Caki2 (cell line): ENCODE measurements at places on chromosomes 2 and 18. TPM values are rescaled to one million over a fixed set of nuclear protein-coding genes. Genes with fewer than 3 reads are reported as not detected.

GPBAR1 gene
- 0.12 TPM in 1 of 2 replicates, not detected in the other for total RNA-seq

MYO7B gene
- not detected in 2 replicates for total RNA-seq

DNA sequence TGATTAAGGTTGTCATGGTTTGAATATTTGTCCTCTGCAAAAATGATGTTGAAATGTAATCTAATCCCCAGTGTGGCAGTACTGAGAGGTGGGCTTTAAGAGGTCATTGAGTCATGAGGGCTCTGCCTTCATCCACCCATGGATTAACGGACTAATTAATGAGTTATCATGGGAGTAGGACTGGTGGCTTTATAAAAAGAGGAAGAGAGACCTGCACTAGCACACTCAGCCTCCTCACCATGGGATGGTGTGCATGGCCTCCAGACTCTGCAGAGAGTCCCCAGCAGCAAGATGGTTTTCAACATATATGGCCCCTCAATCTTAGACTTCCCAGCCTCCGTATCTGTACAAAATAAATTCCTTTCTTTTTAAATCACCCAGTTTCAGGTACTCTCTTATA lies 41.0 kb downstream of the DTNB start:
- no peak for DNase-seq

DNA sequence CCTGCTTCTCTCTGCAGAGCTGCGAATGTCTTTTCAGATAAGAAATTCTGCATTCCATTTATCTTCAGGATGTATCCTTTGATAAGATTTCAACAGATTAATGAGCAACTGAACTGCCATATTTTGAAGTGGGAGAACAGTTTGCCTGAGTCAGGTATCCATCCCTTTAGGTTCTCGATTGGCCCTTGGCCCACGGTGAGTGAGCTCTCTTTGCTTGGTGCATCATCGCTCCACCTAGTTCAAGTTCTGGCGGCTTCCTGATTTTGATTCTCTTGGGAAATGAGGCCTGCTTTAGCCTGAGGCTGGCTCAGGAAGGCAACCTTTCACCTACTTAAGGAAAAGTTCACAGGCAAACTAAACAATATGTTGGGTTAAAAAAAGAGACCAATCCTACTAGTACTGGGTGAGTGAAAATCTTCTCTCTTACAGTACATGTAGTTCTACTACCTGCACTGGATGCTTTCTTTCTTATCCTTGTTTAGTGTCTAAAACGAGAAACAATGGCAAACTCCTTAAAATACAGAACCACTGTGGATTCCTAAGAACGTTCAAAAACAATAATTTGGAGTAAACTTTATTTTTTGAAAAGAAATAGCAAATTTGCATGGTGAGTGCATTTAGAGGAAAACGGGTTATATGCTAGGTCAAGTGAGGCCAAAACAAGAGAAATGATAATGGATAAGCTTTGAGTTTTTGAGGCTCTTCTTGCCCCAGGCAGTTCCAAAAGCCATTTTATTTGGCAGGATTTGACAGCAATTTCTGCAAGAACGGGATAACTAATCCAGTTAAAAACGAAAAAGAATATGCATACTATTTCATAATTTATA lies 837 bp upstream of the ACSL3 start:
- DNase-seq: peak; percentile 79

FAM124B gene
- total RNA-seq: not detected in 2 replicates

MAP2 gene
- total RNA-seq: 50.1 and 82.0 TPM in 2 replicates

- DNase-seq: no peak
Observed at GRCh38 chr2:36516136-36516870, 81.7 kb downstream of the FEZ2 start.

UGT1A3 gene
- 0.78 TPM in 1 of 2 replicates, not detected in the other for total RNA-seq

PSTPIP2 gene
- total RNA-seq: not detected in 2 replicates

- DNase-seq: no peak
Observed at GRCh38 chr2:99802734-99803133, 312.9 kb upstream of the REV1 start.

DNA sequence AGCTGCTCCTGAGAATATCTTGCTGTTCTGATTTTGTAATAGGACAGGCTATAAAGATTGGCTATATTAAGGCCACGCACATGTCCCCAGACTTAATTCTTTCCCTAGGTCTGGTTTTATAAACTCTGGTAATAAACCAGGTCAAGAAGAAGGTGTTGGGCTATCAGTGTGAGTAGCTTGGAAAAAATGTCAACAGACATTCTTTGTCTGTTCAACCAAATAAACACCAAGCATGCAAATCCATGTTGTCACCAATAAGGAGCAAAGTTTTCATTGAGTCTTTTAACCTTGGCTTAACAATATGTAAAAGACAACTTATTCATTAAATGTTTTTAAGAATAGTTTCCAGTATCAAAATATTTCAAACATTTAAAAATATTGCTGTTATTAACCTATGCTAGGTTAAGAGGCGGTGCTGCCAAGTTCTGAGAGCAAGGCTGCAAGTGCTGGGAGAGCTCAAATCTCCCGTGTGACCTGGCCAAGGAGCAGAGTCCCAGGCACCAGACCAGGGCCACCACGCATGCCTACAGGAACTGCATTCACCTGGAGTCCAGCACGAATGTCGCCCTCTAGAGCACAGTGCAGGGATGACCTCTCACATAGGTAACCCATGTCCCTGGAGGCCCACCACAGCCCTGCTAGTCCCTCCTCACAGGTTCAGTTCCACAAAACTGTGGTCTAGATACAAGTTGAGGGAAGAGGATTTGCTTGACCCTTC lies 120.5 kb upstream of the POU3F3 start:
- DNase-seq: no peak

- DNase-seq: no peak
Observed at GRCh38 chr2:219527076-219527394, 12.8 kb downstream of the ASIC4 start.

GRCh38 chr18:52499016-52499415 lies 159.0 kb downstream of the DCC start:
- peak; percentile 63 for DNase-seq

DNA sequence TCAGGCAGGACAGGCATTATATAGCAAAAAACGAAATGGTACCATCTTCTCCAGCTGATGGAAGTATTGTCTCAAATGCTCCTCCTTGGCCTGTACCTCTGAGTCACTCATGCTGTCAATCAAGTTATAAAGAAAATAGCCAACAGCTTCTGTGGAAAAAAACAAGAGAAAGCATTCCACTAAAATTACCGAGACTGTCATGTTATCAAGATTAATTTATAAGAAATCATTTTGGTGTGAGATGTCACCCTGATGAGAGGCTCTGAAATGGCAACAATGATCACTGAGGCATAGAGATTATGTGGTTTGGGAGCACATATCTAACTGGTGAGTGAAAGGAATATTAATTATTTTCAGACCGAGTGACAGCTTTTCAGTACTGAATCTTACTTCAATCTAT lies 47.4 kb downstream of the LRPPRC start:
- peak; percentile 88 for DNase-seq

DNA sequence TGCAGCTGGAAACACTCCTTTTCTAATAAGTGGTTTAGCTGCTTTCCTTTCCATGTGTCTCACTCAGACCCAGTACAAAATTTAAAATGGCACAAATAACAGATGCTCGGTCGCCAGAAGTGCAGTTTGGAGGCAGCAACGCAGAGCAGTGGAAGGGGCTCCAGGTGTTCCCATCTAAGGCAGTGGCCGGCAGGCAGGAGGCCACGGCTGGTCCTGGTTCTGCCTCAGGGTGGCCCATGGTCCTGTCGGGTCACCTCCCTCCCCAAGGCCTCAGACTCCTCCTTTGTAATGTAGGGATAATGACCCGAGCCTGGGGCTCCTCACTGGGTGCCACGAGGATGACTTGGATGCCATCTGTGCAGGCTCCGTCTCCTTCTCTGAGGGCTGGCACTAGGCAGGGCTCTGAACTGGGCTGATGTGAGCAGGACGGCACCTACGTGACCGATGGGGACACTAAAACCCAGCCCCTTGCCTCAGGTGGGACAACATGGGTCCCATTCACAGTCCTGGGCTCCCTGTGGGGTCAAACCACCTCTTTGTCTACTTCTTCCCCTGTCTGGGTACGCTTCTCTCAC lies 80.9 kb upstream of the SLC66A3 start:
- DNase-seq: no peak

DNA sequence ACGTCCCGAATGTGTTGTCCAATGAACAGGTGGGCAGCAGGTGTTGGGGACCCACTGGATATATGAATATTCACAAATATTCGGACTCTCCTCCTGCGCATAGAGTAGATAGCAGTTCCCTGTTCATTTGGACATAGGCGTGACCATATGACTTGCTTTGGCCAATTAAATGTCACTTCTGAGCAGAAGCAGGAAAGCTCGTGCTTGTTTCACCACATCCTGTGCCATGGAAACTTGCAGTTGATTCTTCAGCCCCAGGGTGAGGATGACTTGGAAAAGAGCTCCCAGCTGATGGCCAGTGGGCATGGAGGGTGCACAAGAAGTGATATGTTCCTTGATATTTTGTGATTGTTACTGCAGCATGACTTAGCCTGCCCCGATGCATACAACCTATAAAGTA lies 52.6 kb downstream of the PTPRM start:
- no peak for DNase-seq

- no peak for DNase-seq
Observed at GRCh38 chr2:143629340-143629739, 500.1 kb downstream of the ARHGAP15 start.

GRCh38 chr2:74653985-74654882 lies at the start of gene SEMA4F:
TSS of gene SEMA4F (plus strand) at chr2:74654247. CDS start at chr2:74654377, 130 bp downstream.
- peak; percentile 99 for DNase-seq

LANCL1 gene
- 42.3 and 44.6 TPM in 2 replicates for total RNA-seq

POU3F3 gene
- total RNA-seq: 48.8 and 57.1 TPM in 2 replicates

- peak; percentile 39 for DNase-seq
Observed at GRCh38 chr18:76491776-76492668, 3.0 kb downstream of the ZNF516 start.

TMSB10 gene
- 11,384 and 12,769 TPM in 2 replicates for total RNA-seq

- peak; percentile 13 for DNase-seq
Observed at GRCh38 chr2:54503192-54503591, 47.1 kb downstream of the SPTBN1 start.

CCDC150 gene
- total RNA-seq: 4.9 and 23.5 TPM in 2 replicates

AKAIN1 gene
- total RNA-seq: not detected in 2 replicates

GRCh38 chr2:64462171-64462570 lies 8.2 kb downstream of the LGALSL start:
- no peak for DNase-seq

DNA sequence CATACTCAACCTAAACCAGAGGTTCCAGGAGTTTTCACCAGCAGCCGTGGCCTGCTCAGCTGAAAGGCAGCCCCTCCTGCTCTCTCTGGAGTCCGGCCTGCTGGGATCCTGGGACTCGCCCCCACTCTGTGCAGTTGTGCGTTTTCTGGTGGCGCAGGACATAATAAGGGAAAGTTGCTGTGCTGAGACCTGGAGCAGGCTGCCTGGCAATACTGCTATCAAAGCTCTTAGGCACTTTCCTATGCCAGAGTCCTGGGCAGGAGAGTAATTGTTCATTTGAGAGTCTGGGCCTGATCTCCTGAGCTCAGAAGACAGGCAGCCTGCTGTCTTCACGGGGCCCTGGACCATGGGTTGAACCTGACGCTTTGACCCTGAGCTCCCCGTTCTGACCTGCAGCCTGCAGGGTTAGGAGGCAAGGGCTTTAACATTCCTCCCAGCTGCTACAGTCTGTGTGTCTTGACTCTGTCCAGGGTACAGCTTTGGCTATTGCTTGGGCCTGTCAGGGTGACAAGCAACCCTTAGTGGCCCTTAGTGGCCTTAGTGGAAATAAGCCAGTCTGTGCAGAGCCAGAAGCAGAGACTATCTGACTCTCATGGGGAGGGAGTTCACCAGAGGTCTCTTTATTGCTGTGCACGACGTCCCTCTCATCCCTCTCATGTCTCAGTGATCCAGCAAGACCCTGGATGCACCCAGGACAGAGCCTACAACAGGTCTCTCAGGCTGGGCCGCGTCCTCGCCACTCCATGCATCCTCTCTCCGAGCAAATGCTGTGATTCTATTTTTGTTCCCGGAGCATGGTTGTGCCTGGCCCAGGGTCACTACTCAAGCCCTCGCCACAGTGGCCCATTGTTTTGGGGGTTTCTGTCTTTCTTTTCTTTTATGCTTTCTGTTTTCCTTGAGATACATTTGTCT lies 60.6 kb downstream of the ACKR3 start:
- no peak for DNase-seq

GRCh38 chr18:67477522-67477921 lies 39.0 kb downstream of the DSEL start:
- DNase-seq: no peak

DNA sequence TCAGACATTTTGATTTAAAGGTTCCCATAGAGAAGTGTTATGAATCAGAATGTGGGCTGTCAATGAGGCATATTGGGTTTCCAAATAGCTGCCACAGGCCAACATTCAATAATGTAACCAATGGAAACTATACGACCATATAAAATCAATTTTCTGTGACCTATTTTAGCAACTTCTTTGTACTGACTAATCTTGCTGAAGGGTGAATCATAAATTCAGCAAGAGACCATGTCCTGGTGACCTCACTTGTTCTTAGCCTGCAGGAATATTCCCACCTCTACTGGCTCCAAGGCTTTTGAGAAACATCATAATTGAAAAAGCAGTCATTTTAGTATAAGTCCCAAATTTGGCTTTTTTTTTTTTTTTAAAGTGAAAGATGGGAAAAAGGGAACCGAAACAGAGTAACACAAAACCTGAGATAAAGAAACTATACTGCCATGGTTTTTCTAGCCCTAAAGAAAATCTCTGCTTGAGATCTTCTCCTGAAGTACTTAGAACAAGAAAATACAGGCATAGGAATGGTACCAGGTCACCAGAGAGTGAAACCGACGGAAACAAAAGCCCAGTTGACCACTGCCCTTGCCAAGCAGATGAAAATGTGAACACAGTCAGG lies 32.1 kb downstream of the PLEKHM3 start:
- DNase-seq: no peak

CYTIP gene
- 0.07 TPM in 1 of 2 replicates, not detected in the other for total RNA-seq
